Lower leg skin (tissue), 4 donors: ENCODE measurements at places on chromosomes 2 and 18. TPM values are rescaled to one million over a fixed set of nuclear protein-coding genes. Genes with fewer than 3 reads are reported as not detected.

LAMA3 gene
- total RNA-seq = 456 TPM

STPG4 gene
- total RNA-seq = 4.1 TPM

COL5A2 gene
- total RNA-seq = 14.6 TPM

TUBA4B gene
- total RNA-seq = not detected

MFSD6 gene
- 233 TPM for total RNA-seq

CPSF3 gene
- total RNA-seq = 23.1 TPM

PTPRN gene
- not detected for total RNA-seq

CYP20A1 gene
- 11.9 TPM for total RNA-seq

CNDP2 gene
- total RNA-seq = 56.0 TPM

- no peak for DNase-seq
Observed at GRCh38 chr2:142041105-142041504, 89.7 kb downstream of the LRP1B start.

DNA sequence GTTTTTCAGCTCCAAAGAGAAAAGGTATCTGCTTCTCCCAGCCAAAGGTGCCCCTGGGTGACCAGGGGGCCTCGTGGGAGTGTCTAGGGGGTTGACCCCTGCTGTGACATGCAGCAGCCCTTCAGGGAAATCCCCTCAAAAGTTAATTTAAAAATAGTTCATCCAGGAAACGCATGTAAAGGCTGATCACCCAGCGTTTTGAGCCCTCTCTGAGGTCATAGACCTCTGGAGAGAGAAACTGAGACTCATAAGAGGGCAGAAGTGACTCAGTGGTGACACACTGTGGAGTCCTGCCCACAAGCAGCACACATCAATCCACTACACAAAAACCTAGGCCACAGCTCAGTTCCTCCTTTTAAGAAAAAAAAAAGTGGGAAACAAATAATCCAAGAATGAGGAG, 11.9 kb downstream of the GAL3ST2 start:
- no peak for DNase-seq

GRCh38 chr18:31301201-31301655, 16.7 kb upstream of the DSG1 start:
- no peak for DNase-seq

DNA sequence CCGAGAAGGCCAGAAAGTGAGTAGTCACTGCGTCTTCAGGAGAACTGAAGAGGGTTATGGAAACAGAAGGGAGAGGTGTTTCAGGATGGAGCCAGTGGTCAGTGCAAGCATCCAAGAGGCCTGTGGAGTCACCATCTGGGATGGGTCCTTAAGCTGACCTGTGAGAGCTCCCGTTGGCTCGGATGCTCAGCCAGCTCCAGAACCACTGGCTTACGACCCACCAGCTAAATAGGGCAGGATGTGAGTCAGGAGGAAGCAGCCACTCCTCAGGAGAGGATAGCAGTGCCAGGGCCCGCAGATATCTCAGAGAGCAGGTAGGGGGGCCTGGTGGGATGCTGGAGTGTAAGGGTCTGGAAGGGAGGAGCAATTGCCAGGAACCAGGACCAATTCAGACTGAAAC, 63.1 kb upstream of the B3GNT7 start:
- DNase-seq = peak; percentile 34

GRCh38 chr18:56999823-57000222, 147.1 kb upstream of the BOD1L2 start:
- DNase-seq = no peak

GRCh38 chr2:7427293-7428060, 510.3 kb downstream of the RNF144A start:
- no peak for DNase-seq

DNA sequence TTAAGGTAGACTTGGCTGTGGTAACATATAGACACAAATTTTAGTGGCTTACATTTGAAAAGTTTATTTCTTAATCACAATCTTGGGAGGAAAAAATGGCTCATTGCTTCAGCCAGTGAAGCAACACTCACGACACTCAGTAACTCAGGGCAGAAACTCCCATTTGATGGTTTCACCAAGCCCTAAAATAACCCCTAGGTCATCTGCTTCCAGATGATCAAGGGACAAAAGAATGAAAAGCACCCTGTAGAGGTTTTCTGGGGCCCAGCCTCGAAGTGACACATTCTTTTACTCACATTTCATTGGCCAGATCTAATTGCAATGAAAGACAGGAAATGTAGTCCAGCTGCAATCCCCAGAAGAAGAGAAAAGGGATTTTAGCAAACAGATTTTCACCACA, 275.9 kb downstream of the TMX3 start:
- DNase-seq = peak; percentile 36

DNA sequence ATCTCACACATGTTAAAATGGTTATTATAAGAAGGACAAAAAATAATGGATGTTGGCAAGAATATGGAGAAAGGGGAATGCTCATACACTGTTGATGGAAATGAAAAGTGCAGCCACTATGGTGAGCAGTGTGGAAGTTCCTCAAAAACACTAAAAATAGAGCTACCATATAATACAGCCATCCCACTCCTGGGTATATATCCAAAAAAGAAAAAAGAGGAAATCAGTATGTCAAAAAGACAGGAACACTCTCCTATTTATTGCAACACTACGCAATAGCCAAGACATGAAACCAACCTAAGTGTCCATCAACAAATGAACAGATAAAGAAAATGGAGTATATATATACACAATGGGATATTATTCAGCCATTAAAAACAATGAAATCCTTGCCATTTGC, 642.6 kb downstream of the RNF144A start:
- no peak for DNase-seq

DNA sequence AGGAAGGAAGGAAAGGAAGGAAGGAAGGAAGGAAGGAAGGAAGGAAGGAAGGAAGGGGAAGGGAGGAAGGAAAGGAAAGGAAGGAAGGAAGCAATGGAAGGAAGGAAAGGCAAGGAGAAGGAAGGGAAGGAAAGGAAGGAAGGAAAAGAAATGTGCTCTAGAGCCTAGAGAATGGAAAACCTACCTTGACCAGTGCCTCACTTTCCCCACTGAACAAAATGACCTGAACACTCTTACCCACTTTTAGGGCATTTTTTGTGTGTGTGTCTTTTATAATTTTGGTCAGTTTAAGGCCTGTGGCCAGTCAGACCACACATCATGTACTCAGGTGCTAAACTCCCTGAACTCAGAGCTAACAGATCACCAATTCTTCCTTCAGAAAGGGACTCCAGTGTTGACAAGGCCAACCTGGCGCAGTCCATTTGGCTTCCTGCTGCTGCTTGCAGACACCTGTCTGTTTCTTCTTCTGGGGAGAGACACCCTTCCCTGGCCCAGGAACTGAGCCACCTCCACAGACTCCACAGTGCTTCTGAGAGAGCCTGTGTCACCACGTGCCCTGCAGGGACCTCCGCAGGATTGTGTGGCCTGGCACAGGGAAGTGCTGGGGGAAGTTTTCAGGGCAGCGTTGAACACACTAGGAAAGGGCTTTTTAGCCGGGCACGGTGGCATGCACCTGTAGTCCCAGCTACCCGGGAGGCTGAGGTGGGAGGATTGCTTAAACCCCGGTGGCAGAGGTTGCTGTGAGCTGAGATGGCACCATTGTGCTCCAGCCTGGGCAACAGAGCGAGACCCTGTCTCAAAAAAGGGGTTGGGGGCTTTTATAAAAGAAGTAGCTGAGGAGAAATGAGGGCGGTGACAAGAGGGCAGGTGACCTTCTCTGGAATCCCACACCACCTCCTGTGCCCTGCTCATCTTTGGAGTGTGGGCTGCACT, 57.2 kb downstream of the DDX1 start:
- DNase-seq = no peak

DNA sequence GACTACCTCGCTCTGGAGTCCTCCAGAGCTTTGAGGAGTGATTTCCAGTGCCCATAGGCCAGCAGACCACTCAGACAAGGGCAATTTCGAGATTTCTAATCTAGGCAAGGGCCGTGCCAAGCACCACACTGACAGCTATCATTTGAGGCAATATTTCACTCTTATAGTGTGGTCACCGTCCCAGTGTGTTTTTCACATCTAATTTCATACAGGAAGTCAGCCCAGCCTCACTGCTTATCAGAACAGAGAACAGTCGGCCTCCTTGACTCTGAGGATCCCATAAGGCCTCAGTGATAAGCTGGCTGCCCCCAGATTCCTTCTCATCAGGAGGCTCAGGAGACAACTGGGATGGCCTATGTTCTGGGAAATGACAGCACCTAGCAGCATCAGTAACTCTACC, 581 bp downstream of the CAPN14 start:
- no peak for DNase-seq

- no peak for DNase-seq
Observed at GRCh38 chr2:233764264-233764663, 4.2 kb downstream of the UGT1A1 start.

- DNase-seq = no peak
Observed at GRCh38 chr2:6826081-6826913, 39.4 kb downstream of the CMPK2 start.

DNA sequence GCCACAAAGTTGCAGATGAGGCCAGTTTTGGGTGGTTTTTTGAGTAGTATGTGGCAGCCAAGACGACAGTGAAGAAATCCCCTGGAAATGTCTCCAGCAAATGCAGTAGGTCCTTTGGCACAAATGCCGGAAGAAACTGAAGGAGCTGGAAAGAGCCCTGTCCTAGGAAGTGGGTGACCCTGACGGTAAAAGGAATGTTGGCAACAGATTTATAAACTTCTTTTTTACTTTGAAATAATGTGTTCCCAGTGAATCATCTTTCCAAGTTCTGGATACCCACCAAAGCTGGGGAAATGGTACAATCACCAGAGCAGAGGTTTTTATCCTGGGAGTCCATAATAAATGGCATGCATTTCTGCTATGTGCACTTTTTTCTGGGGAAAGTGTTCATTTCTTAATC, 112.9 kb downstream of the CSRNP3 start:
- DNase-seq = no peak

GRCh38 chr18:29184654-29185053, 1007.7 kb upstream of the CDH2 start:
- DNase-seq = no peak

GRCh38 chr2:161120775-161121174, 39.5 kb upstream of the TANK start:
- DNase-seq = no peak

DNA sequence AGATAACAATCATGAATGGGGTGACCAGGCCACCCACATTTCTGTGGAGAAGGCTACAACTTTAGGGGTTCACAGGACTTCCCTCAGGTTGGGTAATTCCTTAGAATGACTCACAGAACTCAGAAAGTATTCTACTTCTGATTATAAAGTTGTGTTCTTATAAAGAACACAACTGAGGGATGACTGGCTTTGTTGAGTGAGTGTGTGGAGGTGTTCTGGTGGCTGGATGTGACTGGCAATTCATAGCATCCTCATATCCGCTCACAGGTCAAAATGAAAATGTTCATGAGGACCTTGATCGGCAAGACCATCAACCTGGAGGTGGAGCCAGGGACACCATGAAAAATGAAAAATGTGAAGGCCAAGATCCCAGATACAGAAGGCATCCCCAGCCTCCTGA, 143.3 kb upstream of the CAB39 start:
- DNase-seq = no peak

GRCh38 chr2:189360861-189361260, 80.4 kb upstream of the WDR75 start:
- DNase-seq = no peak

- DNase-seq = peak; percentile 75
Observed at GRCh38 chr18:50632895-50633515, 73.1 kb downstream of the MAPK4 start.

DNA sequence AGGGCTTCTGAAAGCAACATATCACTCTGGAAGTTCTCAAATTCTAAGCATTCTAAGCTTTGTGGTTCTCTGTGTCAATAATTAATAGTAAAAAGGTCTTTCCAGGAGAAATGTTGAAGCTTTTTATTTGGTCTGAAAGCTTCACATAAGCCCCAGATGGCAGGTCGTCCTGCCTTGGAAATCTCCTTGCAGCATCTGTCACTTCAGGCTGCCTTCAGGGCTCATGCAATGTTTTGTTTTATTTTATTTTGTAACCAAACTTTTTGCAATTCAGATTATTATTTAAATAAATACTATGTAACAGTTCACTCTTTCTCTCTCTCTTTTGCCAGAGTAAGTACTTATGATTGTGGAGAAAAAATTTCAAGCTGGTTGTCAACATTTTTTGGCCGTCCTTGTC, 46.7 kb upstream of the FHOD3 start:
- DNase-seq = no peak

GRCh38 chr18:76382275-76382674, 112.8 kb downstream of the ZNF516 start:
- DNase-seq = no peak

DNA sequence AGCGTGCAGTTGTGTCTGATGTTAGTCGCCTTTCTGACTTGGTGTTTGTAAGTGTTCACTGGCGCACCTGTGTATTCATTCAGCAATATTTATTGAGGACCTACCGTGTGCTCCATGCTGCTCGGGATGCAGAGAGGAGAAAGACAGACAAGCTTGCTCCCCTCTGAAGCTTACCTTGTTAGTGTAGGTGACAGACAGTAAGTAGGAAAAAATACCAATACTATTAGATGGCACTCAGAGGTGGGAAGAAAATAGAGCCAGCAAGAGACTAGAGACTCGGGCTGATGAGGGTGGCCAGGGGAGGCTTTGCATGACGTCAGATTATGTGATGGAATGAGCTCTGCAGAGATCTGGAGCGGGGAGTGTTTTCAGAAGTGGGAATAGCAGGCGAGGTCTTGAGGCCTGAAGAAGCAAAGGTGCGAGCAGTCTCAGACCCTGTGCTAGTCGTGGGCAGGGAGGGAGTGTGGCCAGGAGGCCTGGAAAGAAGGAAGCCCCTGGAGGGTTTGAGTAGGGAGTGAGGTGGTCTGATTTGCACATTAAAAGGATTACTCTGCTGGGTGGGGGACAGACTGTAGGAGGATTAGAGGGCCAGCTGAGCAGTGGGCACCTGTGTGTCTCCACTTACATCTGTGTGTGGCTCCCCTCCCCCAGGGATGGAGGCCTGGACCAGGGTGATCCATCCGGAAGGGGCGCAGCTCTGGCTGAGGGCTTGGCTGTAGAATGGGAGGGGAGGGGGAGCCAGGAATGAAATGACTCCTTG, 11.8 kb downstream of the MTCL1 start:
- DNase-seq = no peak

DNA sequence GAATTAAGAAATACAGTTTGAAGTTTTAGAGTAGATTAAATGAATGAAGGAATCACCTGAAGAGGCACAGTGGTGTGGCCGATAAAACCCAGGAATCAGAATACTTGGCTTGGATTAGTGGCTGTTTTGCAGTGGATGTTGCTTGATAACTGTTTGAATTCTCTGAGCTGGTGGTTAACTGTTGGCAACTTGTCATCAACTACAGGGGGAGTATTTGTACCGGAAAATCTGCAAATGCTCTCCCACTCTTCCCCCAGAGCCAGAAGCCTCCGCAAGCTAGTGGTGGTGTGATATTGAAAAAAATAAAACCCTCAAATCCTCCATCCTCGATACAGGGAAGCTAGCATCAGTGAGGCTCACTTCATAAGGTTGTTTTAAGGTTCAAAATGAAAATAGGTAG, 326.7 kb downstream of the DPP10 start:
- no peak for DNase-seq

- no peak for DNase-seq
Observed at GRCh38 chr18:4878480-4878879, 318.6 kb downstream of the AKAIN1 start.
